ENCODE measurements at places on chromosomes 5 and 9. TPM values are rescaled to one million over a fixed set of nuclear protein-coding genes. Genes with fewer than 3 reads are reported as not detected.

Gene DCANP1
- not detected for total RNA-seq

Gene PCDH12
- 4.1 TPM for total RNA-seq

Gene LCN6
- not detected for total RNA-seq

Gene MYO10
- total RNA-seq = 53.8 TPM

Gene CARTPT
- 5.8 TPM for total RNA-seq

Gene ACTBL2
- not detected for total RNA-seq

Gene UGCG
- 182 TPM for total RNA-seq

Gene RANBP3L
- 17.0 TPM for total RNA-seq

GRCh38 chr5:95825495-95825894, 3.0 kb upstream of the GLRX start:
- no peak for DNase-seq

DNA sequence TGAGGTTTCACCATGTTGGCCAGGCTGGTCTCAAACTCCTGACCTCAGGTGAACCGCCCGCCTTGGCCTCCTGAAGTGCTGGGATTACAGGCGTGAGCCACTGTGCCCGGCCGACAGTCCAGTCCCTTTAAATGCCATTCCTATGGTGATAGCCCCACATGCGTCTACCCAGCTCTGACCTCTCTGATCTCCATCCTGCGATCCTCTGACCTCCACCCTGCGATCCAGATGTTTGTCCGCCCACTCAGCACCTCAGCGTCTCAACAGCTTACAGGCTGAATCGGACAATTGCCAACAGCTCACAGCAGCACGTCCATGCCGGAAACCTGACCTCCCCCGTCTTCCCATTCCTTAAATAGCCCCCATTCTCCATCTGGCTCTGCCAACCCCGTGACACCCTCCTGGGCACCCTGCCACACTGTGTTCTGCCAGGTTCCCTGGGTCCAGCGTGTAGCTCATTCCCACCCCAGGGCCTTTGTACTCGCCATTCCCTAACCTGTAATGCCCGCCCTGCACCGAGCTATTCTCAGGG, 44.0 kb upstream of the RNU6ATAC start:
- DNase-seq = no peak

DNA sequence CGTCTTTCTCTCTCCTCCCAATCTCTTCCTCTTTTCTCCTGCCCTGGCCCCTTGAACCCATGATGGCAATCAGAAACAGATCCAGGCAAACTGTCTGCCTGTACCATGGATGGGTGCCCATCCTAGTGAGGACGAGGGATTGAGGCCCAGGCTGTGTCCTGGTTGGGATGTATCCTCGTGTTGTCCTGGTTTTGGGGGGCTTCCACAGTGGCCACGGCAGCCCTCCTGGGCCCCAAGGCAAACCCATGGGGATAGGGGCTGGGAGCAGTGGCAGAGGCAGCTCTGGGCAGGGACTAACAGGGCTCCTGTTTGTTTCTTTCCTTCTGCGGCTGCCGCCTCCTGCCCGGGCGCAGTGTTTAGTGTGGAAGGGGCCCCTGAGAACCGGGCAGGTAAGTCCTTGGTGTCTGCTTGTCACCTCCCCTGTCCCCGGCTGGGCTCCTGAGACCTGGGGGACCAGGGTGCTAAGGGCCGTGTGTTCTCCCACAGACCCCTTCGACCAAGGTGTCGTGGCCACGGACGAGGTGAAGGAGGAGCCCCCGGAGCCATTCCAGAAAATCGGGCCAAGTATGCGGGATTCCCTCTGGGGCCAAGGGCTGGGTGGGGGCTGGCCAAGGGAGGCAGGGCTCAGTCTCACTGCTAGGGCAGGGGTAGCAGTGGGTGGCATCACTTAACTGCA, 70.0 kb downstream of the AMBP start:
- peak; percentile 17 for DNase-seq

DNA sequence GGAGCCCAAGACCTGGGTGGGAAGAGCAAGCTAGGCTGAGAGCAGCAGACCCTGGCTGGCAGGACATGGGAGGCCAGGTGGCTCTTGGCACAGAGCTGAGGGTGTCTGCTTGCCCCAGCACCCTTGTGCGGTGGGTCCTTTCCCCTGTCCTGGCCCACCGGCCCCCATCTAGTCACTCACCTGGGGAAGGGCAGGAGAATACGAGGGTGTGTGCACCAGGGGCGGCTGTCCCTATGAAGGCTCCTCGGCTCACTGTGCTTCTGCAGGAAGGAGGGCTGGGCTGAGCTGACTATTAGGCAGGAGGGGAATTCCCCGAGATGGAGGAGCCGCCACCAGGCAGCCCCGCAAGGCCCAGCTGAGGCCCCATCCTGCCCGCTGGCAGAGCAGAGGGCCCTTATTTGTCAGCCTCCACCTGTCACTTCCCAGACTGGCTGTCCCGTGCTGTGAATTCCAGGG, 6.1 kb upstream of the TNIP1 start:
- DNase-seq = peak; percentile 62

GRCh38 chr5:159187719-159188118, 21.6 kb downstream of the RNF145 start:
- DNase-seq = no peak

DNA sequence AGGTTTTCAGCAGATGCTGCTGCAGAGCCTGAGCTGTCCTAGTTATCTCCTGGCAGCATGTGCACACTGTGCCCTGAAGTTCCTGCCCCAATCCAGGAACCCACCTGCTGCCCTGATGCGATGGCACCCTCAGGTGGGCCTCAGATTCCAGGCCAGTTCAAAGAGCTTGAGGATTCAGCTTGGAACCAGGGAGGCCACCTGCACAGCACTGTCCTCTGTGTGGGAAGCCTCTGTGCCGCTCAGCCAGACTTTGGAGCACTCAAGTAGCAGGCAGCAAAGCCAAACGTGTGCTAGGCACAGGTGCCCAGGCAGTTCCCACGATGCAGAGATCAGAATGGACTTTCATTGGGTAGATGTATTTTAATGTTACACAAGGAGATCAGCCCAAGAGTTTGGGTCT, 132.8 kb upstream of the RAPGEF1 start:
- no peak for DNase-seq

DNA sequence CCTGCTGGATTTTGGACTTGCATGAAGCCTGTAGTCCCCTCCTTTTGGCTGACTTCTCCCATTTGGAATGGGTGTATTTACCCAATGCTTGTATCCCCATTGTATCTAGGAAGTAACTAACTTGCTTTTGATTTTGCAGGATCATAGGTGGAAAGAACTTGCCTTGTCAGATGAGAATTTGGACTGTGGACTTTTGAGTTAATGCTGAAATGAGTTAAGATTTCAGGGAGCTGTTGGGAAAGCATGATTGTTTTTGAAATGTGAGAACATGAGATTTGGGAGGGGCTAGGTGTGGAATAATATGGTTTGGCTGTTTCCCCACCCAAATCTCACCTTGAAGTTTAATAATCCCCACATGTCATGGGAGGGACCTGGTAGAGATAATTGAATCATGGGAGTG, 189.6 kb upstream of the CDKN2B start:
- no peak for DNase-seq

DNA sequence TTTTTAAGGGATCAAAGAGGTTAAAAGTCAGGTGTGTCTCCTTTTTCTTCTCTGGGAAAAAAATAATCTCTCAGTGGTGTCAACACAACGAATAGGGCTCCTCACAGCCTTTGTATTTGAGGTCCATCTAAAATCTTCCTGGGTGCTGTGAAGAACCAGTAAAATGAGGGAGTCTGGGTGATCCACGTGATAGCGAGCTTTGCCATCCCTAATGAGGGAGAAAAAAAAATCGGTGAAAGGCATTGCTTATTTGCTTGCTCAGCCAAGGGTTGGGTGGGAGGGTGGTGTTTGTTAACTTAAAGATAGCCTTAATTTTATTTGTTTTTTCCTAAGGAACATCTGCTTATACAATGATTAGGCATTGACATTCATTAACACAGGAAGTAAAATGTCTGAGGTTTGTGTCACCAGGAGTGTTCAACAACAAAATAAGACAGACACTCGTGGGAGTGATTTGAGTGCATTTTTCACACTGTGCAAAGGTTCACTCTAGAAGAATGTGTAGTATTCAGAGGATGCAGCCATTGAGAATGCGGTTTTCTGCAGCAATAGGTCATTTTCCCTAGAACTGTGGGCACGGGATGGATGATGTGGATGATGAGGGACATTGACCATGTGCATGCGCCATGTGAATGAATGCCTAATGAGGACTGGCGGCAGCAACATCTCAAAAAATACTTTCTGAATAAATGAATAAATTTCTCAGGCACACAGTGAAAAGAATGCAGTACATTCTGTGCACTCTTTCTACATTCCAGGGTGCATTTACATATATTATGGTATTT, 369.5 kb downstream of the NTRK2 start:
- no peak for DNase-seq

GRCh38 chr5:88489364-88489763, 220.7 kb upstream of the TMEM161B start:
- DNase-seq = no peak

- DNase-seq = peak; percentile 60
Measured at GRCh38 chr9:83403527-83404238, 134.5 kb downstream of the FRMD3 start.

GRCh38 chr5:111735583-111736270, 21.3 kb downstream of the NREP start:
- DNase-seq = no peak

DNA sequence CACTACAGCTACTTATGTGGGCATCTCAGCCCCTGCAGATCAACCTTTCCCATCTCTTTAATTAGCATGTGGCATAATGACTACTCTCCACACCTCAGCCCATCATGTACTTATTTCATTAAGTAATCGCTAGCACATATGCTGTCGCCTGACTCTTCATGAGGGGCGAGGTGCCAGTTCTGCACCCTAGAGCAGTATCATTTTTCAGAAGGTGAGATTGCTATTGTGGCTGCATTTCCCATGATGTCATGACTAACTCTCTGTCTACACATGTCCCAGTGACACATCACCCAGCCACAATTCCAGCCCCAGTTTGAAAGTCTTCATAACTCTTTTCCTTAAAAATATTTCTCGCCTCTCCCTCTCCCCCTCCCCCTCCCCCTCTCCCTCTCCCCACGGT, 7.6 kb upstream of the F2RL1 start:
- DNase-seq = no peak

- peak; percentile 83 for DNase-seq
Measured at GRCh38 chr5:5497152-5497788, 74.8 kb downstream of the ICE1 start.

GRCh38 chr5:103216137-103216536, 42.4 kb upstream of the MACIR start:
- no peak for DNase-seq

- DNase-seq = no peak
Measured at GRCh38 chr9:110579034-110579861, at the start of gene SVEP1. SVEP1 (minus strand) TSS chr9:110579741; CDS start chr9:110579543, 198 bp downstream.

DNA sequence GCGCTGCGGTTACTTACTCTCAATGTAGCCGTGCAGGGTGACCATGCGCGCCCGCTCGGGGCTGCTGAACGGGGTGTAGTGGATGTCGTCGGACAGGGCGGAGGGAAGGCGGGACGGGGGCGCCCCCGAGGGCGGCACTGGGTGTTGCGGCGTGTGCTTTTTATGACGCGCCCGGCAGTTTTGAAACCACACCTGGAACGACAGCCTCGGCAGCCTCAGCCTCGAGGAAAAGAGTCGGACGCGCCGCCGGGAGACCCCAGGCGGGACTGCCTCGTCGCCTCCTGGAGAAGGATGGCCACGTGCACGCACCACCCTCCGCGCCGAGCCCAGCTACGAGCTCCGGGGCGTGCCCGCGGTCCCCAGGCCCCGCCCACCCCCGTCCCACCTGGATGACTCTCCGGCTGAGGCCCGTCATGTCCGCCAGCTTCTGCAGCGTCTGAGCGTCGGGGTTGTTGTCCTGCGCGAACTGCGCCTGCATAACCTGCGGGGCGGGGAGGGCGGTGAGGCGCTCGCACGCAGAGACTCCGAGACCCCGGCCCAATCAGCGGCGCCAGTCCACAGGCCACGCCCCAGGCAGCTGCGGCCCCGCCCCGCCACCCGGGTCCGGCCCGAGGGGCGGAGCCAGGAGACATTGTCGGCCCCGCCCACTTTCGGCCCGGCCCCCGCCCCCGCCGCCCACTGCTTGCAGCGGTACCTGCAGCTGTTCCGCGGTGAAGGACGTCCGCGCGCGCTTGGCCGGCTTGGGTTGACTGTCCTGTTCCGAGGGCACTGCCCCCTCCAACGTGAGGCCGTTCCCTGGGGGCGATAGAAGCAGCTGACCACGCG, 15.0 kb downstream of the LHX6 start:
- DNase-seq = peak; percentile 63

- no peak for DNase-seq
Measured at GRCh38 chr5:81081461-81081835, 121.3 kb downstream of the RASGRF2 start.

GRCh38 chr9:34515959-34516358, 6.8 kb downstream of the ENHO start:
- no peak for DNase-seq

DNA sequence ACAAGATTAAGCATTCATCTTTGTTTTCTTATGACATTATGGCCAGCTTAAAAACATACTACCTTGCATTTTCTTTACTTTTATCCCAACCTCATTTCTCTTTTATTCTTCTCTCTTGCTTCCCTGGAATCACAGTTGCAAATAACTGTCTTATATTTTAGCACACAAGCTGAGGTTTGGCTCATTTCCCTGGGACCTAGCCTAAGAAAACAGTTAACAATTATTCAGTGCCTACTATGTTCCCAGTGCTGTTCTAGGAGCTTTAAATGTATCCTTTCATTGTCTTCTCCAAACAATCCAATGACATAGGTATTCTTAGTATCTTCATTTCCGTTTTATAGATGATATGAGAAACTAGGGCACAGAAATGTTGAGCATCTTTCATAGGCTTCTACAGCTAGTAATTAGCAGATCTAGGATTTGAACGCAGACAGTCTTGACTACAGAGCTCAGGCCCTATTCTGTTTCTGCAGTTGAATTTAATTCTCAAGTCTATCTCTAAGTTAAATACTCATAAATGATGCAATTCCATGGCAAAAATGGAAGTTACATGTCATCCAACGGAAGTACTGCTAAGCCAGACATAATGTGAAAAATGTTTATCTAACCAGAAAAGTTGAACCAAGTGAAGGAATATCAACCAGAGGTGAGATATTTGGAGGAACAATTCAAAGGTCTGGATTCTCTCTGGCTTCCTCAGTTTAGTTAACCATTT, 52.3 kb upstream of the MTAP start:
- DNase-seq = no peak

DNA sequence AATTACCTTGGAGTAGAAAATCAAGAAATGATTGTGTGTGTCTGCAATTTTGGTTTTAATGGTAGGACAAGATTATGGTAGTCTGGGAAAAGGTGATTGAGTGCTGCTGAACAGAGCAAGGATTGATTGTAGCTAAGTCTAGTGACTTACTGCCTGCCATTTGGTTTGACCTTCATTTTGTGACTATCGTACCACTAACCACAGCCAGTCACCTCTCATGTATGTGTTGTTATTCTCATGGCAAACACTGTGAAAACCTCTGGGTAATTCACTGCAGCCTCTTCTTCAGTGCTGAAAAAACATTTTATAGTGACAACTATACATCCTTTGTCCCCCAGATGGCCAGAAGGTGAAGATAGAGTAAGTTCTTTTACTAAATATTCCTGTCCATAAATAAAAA, 37.5 kb downstream of the CTNNA1 start:
- DNase-seq = no peak

DNA sequence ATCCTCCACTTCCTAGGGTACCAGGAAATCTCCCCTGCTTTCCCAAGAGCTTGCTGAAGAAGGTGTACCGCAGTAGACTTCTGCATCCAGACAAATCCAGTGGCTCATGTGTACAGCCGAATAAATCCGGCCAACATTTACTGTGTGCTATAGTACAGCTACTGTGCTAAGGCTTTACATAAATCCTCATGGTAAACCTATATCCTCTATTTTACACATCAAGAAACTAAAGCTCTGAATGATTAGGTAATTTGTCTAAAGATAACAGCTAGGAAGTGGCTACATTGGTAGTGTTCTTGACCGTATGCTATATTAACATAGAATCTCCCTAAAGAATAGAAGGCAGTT, 511 bp upstream of the WDR41 start:
- DNase-seq = no peak

- DNase-seq = no peak
Measured at GRCh38 chr5:34583167-34583566, 73.0 kb upstream of the RAI14 start.

Measured in stomach (tissue), 19 donors.